ENCODE measurements at places on chromosomes 3 and 15.

GRCh38 chr3:129608087-129608935 is 1.8 kb upstream of the PLXND1 start:
- peak; percentile 39 for DNase-seq

DNA sequence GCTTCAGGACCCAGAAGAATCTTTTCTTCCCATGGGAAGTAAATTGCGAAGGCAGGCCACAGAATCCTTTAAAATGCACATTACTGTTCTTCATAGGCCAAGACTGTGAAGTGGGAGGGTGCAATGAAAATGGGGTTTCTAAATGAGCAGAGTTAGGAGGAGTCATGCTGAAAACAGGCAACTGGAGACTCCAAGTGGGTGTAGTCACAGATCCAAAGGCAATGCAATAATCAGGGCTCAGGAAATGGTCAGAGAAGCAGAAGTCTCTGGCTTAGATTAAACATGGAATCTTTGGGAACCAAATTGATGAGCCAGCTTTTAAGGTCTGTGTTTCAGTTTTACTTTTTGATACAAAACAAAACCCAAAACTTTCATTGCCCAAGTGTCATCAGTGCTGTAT is 37.6 kb downstream of the HHLA2 start:
- no peak for DNase-seq

- DNase-seq: no peak
Measured at GRCh38 chr3:150300388-150300787, 107.7 kb upstream of the TSC22D2 start.

DNA sequence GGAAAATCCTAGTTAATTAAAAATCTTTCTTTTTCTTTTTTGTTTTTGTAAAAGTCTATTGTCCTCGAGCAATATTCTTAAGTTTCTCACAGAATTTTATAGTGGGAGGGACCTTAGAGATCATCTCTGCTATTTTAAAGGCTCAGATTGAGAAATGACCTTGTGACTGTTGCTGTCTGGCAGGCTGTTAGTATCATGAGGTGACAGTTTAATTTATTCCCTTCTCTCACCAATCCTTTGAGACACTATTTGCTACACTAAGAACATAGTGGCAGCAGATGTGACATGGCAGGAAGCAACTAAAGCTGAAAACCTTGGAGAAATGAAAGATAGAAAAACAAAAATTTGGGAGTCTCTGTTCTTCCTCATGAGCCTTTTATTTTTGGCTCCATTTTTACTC is 24.9 kb downstream of the APPL1 start:
- DNase-seq: no peak

GRCh38 chr15:39578851-39579486 is 1.9 kb upstream of the THBS1 start:
- DNase-seq: no peak

DNA sequence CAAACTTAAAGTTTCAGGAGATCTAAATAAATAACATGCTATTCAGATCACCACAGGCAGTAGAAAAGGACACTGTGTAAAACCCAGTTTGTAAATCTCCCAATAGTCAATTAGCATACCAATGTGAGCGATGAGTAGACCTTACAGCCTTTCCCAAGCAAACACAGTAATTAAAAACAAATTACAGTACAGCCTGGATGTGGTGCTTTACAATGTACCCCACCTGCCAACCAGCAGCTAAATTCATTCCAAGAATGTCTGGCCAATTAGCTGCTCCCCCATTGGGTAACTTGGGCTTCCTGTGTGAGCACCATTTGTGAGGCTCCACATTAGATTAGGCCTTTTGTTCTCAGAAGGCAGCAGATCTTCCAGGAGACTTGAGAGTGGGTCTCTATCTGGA is 635.0 kb downstream of the TBL1XR1 start:
- no peak for DNase-seq

GRCh38 chr15:40243126-40243810 is 4.4 kb downstream of the PAK6 start:
- DNase-seq: peak; percentile 15

- peak; percentile 25 for DNase-seq
Measured at GRCh38 chr3:48847053-48847503, 596 bp downstream of the PRKAR2A start.

DNA sequence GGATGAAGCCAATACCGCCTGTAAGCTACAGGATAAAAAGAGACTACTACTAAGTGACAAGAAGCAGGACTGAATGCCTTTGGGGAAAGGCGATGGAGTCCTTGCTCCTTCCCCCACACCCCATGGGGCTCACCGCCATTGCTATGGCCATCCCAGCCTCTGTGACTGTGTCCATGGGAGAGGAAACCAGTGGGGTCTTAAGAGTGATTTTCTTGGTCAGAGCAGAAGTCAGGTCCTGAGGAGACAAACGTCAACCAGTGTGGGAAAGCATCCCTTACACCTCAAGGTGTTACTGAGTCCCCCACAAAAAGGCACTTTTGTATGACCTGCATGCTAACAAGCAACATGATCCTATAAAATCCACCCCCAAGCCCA is 913 bp downstream of the IMPDH2 start:
- DNase-seq: no peak

DNA sequence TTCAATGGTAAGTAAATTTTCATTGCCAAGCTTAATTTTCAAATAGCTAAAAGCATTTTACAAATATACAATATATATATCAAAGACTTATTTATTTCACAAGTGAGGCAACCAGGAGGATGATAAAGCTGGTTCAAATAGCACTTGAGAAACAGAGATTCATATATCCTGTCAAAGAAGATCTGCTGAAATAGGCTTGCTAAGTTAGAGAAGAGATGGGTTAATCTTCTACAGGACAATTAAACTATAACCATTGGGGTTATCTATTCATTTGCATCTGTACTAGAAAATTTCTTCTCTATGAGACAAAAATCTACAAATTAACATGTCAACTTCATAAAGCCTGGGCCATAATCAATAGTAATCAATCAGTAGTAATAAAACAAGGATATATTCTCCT is 637.7 kb upstream of the UBE2E2 start:
- no peak for DNase-seq

GRCh38 chr15:49115062-49115461 is 40.3 kb downstream of the COPS2 start:
- DNase-seq: peak; percentile 84

DNA sequence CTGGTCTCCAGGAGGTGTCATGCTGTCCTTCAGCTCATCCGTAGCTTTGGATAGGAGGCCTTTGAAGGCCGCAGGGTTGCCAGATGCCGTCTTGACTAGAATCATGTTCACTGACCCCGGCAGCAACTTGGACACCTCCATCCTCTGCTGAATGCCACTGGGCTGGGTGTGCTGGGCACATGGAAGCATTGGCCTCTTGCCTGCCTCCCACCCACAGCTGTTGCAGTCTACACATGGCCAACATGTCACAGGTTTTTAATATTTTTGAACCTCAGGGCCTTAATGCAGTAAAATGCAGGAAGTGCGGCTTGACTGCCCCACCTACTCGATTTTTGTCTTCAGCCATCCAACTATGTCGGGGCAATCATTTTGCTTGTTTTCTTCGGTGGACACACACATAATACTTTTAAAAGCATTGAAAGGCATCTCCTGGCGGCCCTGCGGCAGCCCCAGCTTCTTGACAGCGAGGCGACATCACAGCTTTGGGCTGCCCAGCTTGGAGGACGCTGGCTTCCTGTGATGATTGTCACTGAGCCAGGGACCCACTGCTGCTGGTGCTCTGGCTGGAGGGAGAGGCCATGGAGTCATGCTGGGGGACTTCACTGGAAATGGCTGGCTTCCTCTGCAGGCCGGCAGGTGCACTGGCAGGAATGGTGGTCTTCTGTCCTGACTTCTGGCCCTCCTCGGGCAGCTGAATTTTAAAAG is 31.6 kb upstream of the ACAD9 start:
- no peak for DNase-seq

GRCh38 chr3:126472277-126473006 is 3.2 kb downstream of the ZXDC start:
- peak; percentile 100 for DNase-seq

DNA sequence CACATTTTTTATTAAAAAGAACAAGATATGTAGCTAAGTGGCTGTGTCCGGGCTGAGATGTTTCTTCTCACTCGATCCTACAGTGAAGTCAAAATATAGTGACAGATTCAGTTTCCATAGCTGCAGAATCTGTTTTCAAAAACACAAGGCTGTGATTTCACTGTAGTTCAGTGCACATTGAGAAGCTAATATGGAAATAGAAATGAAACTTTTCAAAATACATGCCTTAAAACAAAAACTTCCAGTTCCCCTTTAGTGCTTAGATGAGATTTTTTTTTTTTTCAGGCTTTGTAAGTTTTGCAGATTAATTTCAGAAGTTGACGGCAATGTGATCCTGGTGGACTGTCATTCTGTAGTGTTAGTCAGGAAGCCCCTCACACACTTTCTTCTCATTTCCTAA is 23.8 kb upstream of the TRAK1 start:
- peak; percentile 86 for DNase-seq

DNA sequence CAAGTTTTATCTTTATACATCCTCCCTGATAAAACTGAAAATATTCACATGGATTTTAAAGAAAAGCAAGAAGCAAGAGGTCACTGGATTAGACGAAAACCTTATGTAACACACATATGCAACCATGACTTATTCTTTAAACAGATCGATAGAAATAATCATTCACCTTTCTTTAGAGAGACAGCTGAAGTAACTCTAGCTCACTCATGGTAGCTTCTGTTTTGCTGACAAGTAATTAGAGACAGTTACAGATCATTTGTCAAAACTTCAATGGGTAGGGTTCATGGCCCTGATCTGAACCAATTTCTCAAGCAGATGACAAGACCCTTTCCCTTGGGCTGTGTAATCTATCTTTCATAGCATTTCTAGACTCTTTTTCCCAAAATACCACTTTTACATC is 74.5 kb downstream of the PLCH1 start:
- no peak for DNase-seq

DNA sequence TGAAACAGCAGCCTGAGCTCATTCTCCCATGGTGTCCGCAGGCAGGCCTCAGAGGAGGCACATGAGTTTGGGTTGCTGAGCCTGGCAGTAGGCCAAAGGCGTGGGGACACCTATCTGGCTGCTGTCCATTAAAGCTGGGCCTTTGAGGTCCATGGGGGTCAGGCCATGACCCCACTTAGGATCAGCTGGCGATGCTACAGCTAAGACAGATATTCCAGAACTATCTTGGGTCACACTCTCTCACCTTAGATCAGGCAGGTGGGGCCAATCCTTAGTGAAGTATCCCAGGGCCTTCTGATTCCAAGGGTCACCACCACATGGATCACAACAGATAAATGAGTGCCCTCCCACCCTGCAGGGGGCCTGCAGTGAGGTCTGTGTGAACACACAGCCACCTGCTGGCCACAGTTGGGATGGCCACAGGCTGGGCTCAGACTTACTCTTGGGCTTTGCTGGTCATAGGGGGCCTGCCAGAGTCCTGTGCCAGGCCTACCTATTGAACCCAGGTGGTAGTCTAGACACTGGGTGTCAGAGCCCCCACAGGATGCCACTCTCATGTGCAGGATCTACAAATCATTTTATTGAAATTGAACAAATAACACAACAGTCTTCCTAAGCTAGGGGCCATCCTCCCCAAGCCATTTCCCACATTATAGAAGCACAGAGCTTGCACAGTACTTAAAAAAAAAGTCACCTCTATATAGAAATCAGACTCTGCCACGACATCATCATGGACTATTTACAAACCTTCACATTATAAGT is 2.0 kb upstream of the HYAL2 start:
- peak; percentile 46 for DNase-seq

- DNase-seq: peak; percentile 10
Measured at GRCh38 chr15:63473999-63474809, 30.2 kb upstream of the USP3 start.

GRCh38 chr3:109118584-109118983 is 650 bp upstream of the MORC1 start:
- DNase-seq: no peak

GRCh38 chr15:91338766-91339165 is 238.7 kb downstream of the SV2B start:
- DNase-seq: peak; percentile 12

DNA sequence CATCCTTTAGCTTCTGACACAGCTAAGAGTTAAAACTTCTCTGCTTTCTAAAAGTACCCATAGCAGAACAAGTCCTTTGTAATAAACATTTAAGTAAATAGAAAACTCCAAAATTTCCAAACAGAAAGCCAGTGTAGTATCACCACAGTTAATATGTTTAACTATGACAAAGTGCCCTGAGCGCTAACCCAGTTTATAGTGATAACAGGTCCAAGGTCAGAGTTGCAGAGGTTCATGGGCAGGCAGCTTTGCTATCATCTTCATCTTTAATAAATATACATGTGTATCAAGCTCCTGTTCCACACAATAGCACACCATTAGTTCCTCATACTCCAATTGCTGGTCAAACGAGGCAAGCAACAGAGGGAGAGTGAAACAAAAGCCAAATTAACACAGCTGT is 12.4 kb upstream of the TOP2B start:
- no peak for DNase-seq

- no peak for DNase-seq
Measured at GRCh38 chr3:53174346-53175250, 13.6 kb downstream of the PRKCD start.
